ENCODE measurements at places on chromosomes 4 and X. TPM values are rescaled to one million over a fixed set of nuclear protein-coding genes. Genes with fewer than 3 reads are reported as not detected.

Gene KLKB1
- total RNA-seq: not detected

Gene MAGEA12
- total RNA-seq: not detected

DNA sequence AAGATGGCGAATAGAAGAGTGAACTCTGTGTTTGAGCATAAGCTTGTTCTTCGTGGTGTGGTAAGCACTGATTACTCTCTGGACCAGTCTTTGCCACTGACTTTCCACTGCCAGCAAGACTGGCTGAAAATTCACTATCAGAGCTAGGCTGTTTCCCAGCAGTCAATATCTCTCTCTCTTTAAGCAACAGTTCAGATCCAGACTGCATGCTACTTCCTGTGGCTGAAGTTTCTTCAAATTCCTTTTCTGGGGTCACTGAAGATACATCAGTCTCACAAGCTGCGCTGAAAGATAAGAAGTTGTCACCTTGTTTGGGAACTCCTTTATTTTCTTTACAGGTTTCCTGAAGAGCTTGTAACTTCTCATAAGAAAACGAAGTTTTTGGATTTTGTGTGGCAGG is 54.0 kb upstream of the FAM120C start:
- no peak for DNase-seq

DNA sequence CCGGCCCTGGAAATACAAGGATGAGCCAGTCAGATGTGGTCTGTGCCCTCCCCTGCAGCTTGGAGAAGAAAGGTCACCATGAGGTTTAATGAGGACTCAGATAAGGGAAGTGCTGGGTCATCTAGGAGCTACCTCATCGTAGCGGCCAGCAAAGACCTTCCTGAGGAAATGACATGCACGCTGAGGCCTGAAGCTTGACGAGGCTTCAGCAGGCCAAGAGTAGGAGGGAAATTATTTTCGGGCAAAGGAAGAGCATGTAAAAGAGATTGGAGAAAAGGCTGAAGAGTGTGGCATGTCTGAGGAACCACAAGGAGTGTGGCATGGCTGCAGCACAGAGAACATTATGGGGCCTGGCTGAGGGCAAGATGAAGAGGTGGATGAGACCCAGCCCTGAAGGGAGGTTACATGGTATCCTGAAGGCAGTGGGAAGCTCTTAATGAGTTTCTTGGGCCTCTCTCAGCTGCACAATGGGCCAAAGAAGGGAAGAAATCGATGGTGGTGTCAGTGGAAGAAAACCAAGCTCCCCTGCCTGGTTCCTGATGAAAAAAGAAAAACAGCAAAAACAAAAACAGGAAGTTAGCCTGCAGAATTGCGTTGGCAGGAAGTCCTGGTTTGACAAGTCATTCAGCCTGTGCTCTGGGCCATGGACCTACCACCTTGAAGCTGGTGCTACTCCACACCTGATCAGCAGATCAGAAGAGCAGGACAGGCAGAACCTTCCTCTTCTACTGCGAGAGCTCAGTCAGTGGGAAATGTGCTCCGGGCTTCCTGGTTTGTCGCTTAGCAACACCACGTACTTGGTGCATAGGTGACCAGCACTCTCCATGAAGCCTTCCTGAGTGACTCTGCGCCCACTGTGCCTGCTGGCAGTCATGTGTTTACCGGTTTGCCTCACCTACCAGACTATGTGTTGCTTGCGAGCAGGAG is 134.5 kb upstream of the KLF3 start:
- DNase-seq: no peak

- peak; percentile 49 for DNase-seq
These were observed 85.0 kb downstream of the HPGD start for GRCh38 chr4:174437324-174437723.

GRCh38 chr4:8301851-8302730 is 32.5 kb downstream of the HTRA3 start:
- no peak for DNase-seq
